NCI-H524 (cell line): ENCODE measurements at places on chromosomes 13 and 19.

- peak; percentile 55 for DNase-seq
These were observed 776 bp upstream of the LENG1 start for GRCh38 chr19:54160182-54160811.

GRCh38 chr13:71842003-71842402, 25.0 kb downstream of the DACH1 start:
- no peak for DNase-seq

DNA sequence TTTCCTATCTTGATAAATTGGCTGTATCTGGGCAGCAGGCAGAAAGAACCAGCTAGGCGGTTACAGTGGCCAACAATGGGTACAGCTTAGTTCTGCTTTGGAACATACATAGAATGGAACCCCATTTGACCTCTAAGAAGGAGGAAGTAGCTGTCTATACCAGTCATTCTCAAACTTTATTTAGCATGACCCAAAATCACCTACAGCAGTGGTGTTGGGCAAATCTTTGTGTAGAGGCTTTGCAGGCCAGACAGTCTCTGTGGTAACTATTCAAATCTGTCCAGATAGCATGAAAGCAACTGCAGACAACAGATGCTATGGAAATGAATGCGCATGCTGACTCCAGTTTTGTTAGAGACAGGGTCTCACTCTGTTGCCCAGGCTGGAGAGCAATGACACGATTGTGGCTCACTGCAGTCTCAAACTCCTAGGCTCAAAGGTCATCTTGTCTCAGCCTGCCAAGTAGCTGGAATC, 12.0 kb upstream of the KCNC3 start:
- no peak for DNase-seq

DNA sequence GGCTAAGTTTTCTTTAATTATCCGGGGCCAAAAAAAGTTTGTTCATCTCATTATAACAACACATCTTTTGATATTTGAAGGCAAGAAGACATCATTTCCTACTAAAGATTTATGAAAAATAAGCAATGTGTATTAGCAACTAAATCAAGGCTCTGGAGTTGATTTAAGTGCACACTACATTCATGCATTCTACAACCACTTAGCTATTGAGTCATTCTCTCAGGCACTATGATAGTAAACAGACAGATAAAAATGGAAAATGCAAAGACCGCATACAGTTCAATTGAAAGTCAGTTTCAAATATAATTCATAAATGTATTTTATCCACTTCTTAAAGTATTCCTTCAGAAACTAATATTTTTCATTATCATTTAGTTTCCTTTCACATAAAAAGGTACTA, 1395.2 kb downstream of the PCDH9 start:
- no peak for DNase-seq
